ENCODE measurements at places on chromosomes 5 and 9.
A peak's percentile ranks its signal among the peaks of the same experiment; 100 is the strongest.

DNA sequence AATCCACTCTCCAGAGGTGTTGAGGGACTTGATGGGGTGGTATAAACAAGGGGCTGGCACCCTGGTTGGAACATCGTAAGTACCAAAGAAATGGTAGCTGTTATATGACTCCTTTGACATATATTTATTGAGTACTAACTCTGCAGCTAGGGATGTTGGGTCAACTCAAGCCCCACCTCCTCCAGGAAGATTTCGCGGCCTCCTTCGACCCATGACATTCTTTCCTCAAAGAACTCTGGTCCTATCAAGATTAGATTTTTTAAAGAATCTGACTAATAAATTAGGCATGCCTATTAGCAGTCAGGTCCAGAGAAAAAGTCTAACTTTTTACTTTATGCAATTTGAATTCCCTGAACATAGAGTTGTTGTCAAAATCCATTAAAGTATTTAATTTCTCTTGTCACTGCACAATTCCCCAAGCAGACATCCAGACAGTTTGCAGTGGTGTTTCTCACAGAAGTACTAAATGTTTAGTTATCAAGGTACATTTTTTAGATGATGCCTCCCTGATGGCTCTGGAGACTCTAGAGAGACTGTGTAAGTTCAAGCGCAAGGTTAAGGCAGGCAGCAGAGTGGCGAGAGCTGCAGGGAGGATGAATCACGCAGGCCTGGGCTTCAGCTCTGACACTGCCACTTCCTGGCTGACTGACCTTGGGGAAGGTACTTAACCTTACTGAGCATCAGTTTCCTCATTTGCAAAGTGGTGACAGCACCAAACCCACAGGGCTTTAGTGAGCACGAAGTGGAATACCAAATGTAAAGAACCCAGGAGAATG lies 209.6 kb downstream of the TTLL11 start:
- no peak for DNase-seq

DNA sequence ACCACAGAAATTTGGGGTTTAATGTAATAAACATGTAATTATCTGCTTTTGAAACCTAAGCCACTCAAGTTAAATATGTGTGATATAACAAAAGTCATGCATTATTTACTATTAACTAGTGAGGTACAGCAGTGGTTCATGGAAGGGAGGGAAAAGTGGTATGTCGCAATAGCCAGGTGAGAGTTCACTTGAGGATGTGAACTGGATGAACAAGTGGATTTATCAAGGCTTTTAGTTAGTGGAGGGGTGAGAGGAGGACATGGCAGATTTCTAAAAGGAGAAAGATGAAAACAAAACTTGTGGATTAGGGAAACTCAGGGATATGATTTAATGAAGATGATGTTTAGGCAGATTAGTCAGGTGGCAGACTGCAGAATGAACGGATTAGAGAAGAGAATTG lies 141.3 kb upstream of the NFIB start:
- DNase-seq: no peak

- no peak for DNase-seq
Observed at GRCh38 chr5:38424148-38425060, 132.0 kb downstream of the LIFR start.

- DNase-seq: no peak
Observed at GRCh38 chr9:114953959-114954358, 23.6 kb upstream of the TNFSF8 start.

- no peak for DNase-seq
Observed at GRCh38 chr9:7265181-7265580, 507.4 kb downstream of the KDM4C start.

DNA sequence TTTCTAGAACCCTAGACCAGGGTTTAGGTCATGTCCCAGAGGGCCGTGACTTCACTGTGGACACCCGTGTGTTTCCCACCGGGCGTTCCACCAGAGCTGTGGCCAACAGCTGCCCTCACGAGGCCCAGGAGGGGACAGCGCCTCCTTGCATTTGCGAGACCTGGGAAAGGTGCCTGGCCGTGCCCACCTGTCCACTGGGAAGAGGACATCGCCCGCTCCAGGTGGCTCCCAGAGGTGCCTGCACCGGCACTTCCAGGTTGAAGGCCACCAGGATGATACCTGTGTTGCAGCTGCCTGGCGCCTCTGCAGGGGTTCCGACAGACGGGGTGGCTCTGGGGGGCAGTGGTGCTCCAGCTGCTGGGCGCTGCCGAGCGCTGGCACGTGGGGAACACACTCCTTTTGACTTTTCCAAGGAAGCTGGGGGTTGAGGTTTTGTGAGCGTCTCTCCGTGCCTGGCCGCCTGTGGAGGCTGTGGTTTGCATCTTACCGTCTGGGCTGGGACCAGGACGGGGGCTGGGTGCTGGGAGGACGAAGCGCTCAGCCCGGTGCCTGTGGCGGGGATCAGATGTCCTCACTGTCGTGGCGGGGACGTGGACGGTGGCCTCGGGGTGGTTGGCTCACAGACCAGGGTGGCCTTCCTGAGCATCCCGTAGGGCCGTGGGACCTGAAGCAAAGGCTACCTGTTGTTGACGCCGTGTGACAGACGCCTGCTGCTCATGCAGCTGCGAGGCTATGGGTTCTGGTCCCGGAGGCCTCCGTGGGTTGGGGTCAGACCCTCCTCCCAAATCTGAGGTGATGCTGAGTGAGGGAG lies 19.2 kb downstream of the NKD2 start:
- no peak for DNase-seq

DNA sequence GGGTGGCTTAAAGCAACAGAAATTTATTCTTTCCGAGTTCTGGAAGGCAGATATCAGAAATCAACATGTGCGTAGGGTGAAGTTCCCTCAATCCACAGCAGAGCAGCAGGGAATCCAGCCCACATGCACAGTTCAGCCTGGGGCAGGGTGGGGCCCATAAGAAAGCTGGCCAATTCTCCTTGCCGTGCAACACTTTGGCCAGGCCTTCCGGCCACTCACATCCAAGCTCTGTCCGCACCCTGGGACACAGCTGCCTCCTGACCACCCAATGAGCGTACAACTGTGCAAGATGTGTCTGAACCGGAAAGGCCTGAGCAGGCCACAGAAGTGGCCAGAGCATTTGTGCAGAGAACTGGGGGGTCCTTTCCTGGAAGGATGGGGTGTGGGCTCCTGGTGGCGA lies 274.9 kb downstream of the GADD45G start:
- no peak for DNase-seq

- DNase-seq: no peak
Observed at GRCh38 chr5:72412283-72413055, 92.3 kb downstream of the PTCD2 start.

DNA sequence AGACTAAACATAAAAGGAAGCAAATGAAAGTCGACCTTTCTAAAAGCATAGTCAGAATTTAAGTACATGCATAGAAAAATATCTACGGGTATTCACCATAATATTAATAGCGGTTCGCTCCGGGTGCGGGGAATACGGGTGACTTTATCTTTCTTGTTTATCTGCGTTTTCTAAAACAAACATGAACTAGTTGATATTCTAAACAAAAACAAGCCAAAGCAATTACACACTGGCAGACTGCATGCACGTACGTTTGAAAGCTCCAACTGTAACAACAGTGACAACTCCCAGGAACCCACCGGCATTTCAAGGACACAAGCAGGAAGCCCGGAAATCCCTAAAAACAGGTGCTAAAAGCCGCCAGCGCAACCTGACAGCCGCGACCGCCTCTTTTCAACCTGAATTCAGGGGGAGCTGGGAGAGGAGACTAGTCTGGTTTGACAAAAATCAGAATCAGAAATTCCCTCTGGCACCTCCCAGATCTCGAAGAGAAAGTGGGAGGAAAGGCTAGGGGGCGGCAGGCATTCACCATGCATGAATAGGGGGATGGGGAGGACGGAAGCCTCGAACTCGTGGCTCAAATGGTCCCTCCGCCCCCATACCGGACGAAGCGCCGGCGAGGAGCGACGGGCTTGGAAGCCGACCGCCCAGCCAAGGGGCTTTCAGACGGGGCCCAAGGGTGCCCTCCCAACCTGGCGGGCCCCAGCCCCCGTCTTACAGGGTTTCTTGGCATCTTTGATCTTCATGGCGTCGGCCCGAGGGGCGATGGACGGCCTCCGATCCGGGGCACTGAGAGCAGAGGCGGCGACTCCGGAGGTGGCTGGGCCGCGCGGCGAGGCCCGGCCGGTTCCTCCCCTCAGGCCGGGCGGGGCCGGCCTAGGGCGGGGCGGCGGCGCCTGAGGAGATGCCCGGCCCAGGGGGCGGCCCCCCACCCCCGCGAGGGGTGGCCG lies at the start of gene PANK3:
Gene PANK3 (minus strand): TSS at position 831 of the 950 bp plus-strand sequence. CDS start 85 bp downstream, at position 746.
- DNase-seq: no peak

GRCh38 chr5:65766175-65766574 lies 44.2 kb downstream of the NLN start:
- no peak for DNase-seq

DNA sequence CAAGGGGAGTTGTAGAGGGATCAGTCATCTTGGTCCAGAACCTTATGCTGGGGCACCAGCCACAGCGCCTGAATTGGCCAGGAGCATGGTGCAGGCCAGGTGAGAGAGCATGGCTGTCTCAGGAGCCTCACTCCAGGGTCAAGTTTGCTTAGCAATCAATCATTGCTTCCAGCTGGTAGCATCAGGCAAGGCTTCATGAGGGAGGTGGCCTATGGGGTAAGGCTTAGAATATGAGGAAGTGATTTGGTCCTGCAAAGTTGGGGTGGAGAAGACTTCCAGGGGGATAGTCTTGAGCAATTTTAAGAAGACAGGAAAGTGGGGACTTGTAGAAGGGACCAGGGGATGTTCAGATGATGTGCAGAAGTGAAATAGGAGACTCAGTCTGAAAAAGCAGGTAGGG lies 53.9 kb upstream of the PITX1 start:
- DNase-seq: no peak

- no peak for DNase-seq
Observed at GRCh38 chr5:41787265-41787664, 83.0 kb downstream of the OXCT1 start.

GRCh38 chr9:95494022-95494415 lies 22.8 kb downstream of the PTCH1 start:
- peak; percentile 9 for DNase-seq

GRCh38 chr9:30382271-30382670 lies 2002.2 kb upstream of the ACO1 start:
- DNase-seq: no peak

GRCh38 chr9:107242073-107243030 lies 40.7 kb upstream of the RAD23B start:
- DNase-seq: no peak

- peak; percentile 52 for DNase-seq
Observed at GRCh38 chr9:136342181-136343120, 15.1 kb downstream of the GPSM1 start.

- DNase-seq: peak; percentile 4
Observed at GRCh38 chr9:84293001-84293798, 47.4 kb downstream of the SLC28A3 start.

GRCh38 chr5:119435436-119436132 lies 16.7 kb upstream of the HSD17B4 start:
- peak; percentile 82 for DNase-seq

DNA sequence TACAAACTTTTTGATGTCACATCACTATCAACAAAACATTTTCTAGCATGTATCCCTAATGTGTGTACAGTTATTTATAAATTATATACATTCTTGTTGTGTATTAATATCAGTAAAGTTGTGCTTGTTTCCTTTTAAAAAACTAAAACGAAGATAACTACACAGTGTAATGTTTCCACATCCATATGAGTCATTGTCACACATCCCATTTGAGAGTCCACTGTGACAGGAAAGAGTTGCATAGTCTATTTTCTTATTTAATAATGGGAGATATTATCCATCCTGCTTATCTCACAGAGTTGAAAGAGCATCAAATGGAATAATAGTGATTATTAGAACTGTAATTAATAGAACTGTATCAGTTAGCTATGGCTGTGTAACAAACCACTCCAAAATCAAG lies 434.0 kb upstream of the CLINT1 start:
- DNase-seq: no peak

- no peak for DNase-seq
Observed at GRCh38 chr5:65809817-65810531, 88.0 kb downstream of the NLN start.
